Suppressor macrophage treated with lipopolysaccharide for 1 hour (primary cell): ENCODE measurements at places on chromosomes 6 and 20.

DNA sequence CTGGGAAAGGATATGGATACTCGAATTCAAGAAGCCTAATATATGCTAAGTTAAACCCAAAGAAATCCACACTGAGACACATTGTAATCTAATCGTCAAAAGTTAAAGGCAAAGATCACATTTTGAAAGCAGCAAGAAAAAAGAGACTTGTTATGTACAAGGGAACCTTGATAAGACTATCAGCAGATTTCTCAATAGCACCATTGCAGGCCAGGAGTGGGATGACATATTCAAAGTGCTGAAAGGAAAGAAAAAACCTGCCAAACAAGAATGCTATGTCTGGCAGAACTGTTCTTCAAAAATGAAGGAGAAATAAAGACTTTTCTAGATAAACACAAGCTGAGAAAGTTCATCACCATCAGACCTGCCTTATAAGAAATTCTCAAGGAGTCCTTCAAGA is 75.2 kb downstream of the COL21A1 start:
- DNase-seq, result no peak

DNA sequence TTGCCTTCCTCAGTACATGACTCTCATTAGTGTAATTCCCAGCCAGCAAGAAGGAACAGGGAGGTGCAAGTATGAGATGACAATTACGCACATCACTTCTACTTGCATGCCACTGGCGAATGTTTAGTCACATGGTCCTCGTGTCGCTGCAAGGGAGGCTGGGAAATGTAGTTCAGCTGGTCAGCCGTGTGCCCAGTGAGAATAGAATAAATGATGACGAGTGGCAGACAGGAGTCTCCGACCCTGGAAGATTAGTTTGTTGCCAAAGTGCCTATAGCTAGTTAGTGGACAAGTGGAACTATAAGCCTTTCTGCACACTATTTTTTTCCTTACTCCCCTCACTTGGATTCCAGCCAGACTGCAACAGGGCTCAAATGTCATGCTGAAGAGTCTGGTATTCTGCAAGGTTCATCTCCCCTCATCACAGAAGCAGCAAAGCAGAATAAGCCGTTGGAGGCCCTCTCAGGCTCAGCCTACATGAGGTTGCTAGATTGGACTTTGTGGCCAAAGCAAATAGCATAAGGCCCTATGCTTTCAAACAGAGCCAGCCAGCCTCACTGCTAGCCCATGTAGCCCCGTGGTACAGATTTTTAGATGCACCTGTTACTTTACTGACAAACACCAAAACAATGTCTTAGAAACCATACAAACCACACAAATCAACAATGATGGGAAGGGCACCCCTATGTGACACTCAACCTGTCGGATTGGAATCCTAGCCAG is 9.7 kb downstream of the LINC00237 start:
- peak; percentile 63 for DNase-seq

DNA sequence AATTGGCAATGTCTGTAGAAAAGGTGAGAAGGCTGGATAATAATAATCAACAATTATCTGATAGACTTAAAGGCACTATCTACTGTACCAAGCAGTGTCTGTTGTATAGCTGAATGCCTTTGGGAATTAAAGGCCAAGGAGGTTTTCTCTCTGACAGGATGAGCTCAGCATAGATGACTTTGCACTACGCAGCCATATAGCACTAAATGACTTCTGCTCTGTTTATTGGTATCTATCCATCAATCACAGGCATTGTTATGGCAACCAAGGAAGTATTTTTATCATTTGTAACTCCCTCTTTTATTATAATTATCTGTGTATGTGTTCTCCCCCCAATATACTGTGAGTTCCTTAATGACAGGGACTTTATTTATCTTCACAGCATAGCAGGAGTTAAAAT is 654.3 kb downstream of the PHF3 start:
- no peak for DNase-seq

- no peak for DNase-seq
Measured at GRCh38 chr6:137105375-137105774, 60.6 kb upstream of the IL20RA start.

DNA sequence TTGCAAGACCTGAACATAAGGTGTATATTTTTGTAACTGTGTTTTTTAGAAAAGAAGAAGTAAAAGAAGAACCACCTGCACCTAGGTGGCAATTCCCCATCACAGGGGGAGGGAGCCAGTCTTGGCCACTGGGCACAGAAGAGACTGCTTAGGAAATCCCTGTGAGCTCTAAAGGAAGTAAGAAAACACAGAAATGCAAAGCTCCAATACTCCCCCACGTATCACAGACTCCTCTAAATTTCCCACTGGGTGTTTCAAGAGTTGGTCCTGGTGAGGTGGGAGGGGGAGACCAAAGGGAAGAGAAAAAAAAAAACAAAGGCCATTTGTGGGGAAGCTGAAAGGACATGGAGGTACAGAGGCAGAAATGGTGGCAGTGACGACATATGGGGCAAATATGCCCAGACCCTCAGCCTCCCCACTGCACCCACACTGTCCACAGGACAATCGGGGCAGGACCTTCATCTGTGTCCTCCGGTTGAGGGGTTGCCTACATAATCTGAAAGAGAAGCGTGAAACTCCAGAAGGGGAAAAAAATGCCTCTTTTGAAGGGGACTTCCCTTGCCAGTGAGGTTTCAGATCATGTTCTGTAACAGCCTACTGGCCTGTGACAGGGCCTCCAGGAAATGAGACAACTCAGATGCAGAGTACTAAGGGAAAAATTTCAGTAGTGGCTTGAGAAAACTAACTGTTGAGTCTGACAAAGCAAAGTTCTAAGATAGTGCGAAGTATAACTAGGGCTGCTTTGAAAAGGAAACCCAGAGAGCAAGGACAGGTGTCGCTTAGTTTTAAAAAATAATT is 226.2 kb upstream of the MARCKS start:
- DNase-seq, result peak; percentile 96

GRCh38 chr6:127053032-127053874 is 65.2 kb upstream of the RSPO3 start:
- no peak for DNase-seq

GRCh38 chr6:137910843-137911456 is 43.9 kb downstream of the TNFAIP3 start:
- DNase-seq, result peak; percentile 43

DNA sequence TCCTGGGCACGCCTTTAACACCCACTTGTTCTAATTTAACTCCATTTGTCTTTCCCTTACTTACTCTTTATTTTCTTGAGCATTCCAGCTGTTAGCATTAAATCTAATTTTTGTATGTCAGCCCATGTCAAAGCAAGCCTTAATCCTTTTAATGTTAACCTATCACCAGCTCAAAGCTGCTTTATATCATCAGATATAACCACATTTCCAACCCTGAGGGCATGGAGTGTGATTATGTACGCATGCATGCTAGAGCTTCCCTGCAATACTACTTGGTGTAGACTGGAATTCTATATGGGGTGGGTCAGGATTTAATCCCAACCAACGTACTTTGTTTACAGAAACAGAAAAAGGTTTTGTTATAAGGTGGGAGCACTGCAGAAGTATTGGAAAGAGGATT is 139.4 kb upstream of the HMGN3 start:
- no peak for DNase-seq

DNA sequence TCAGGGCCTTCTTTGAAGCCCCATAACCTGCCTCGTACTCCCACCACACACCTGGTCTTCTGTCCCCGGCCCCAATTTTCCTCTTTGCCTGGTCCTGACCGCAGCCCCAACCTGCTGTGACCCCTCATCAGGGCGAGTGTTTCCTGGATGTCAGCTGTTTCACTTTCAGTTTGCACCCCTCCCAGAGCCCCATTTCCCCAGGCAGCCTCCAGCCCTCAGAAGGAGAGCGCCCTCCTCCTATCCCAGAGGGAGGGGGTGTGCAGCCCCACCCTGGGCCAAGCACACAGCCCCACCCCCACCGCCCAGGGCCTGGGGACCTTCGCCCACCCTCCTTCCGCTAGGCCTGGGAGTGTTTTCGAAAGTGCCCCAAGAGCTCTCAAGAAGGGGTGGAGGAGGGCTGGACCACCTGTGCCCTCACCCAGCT is 1.5 kb downstream of the BAK1 start:
- DNase-seq, result peak; percentile 57

GRCh38 chr6:125207956-125208355 is 54.4 kb downstream of the TPD52L1 start:
- no peak for DNase-seq

GRCh38 chr6:168370310-168370991 is 50.9 kb upstream of the DACT2 start:
- DNase-seq, result peak; percentile 72

DNA sequence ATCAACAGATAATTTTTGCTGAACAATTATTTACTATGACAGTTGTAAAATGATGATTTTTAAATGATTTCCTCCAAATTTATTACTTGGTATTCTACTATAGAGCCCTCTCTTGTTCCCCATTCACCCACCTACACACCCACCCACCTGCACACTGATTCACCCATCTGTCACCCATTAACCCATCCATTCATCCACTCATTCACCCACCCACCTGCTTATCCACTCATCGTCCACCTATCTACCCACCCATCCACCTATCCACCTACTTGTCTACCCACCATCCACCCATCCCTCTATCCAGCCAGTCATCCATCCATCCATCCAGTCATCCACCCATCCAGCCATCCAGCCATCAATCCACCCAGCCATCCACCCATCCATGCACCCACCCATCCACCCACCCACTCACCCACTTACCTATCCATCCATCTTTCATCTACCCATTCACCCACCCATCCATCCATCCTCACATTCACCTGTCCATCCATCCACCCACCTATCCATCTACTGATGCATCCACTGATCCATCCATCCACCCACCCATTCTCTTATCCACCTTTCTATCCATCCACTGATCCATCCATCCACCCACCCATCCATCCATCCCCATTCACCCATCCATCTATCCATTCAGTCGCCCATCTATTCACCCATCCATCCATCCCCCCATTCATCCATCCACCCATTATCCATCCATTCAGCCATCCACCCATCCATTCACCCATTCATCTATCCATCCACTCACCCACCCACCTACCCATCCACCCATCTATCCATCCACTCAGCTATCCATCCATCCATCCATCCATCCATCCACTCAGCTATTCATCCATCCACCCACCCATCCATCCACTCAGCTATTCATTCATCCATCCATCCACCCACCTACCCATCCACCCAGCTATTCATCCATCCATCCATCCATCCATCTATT is 72.0 kb downstream of the SYNJ2 start:
- DNase-seq, result no peak

DNA sequence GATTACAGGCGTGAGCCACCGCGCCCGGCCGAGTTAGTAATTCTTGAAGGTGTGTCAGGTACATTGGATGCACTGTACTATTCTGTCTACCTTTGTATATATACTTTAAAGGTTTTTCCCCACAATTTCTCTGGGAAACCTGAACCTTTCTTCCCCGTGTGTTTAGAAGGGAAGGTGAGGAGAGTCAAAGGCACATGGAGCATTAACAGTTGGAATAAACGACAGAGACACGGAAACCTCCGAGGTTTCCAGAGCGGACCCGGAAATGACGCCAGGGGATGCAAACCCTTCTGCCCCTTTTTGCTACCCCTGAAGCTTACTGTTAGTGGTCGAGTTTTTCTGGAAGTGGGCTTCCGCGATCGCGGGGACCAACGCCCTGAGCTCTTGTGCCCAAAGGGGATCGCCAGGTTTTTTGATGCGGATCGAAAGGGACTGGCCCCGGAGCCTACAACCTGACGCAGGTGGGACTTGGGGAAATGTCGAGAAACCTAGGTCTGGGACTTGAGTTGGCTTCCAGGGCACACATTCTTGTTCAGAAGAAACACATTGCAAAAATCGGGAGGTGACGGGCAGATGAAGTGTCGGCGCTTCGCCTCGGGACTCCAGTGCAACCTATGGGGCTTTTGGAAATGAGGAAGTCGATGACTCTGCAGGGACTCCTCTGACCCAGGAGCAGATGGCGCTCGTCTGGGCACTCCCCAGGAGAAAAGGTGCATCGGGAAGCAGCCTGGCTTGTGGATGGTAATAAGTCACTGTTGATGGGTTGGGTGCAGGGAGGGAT is 218.2 kb downstream of the OR2B2 start:
- DNase-seq, result peak; percentile 57

GRCh38 chr20:46541229-46541935 is 9.1 kb downstream of the OCSTAMP start:
- no peak for DNase-seq

GRCh38 chr20:5714261-5715041 is 35.8 kb upstream of the SHLD1 start:
- peak; percentile 30 for DNase-seq

DNA sequence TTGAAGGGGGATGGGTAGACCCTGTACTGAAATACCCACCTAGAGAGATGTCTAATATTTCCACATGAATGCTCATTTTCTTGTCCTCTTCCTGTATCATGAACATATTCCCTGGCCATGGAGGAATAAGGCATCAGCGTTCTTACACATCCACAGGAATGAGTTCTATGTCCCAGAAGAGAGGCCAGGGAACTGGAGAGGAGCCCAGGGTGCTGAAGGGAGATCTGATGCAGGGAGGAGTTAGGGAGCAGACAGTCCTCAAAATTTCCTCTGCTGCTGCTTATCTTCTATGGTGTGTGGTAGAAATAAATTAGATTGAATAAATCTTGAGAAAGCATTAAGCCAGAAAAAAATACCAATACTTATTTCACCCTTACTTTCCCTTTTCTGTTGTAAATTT is 295.0 kb downstream of the KCNQ5 start:
- DNase-seq, result no peak

- no peak for DNase-seq
Measured at GRCh38 chr6:146961831-146962230, 242.4 kb upstream of the STXBP5 start.

DNA sequence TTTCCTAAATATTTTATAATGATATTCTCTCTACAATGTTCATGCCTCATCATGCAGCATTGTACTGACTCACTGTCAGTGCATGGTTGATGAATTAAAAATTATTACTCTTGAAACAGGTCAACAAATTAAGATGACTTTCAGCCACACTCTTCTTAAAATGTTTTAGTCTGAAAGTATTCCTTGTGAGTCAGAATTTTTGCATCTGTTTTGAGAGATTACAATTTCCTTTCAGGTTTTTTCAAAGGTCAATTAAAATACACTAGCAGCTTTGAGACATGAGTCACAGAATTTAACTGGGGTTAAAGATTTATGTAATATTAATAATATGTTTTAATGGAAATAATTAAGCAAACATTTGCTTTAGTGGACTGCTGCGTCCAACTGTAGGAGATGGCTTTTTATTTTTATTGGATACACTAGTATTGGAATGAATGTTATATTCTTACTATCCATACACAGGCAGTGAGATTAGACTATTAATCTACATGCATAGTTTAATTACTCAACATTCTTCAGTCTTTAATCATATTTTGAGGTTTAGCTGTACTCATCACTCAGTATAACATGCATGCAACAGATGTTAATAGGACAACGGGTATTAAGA is 9.7 kb downstream of the COL12A1 start:
- DNase-seq, result no peak

- DNase-seq, result peak; percentile 85
Measured at GRCh38 chr20:39264506-39265172, 302.5 kb downstream of the DHX35 start.

GRCh38 chr6:92887871-92888270 is 531.5 kb downstream of the EPHA7 start:
- no peak for DNase-seq

- no peak for DNase-seq
Measured at GRCh38 chr20:50957276-50957675, 1.1 kb downstream of the DPM1 start.
